Hepatocyte (in vitro differentiated cells): ENCODE measurements at places on chromosomes 3 and 15.

DNA sequence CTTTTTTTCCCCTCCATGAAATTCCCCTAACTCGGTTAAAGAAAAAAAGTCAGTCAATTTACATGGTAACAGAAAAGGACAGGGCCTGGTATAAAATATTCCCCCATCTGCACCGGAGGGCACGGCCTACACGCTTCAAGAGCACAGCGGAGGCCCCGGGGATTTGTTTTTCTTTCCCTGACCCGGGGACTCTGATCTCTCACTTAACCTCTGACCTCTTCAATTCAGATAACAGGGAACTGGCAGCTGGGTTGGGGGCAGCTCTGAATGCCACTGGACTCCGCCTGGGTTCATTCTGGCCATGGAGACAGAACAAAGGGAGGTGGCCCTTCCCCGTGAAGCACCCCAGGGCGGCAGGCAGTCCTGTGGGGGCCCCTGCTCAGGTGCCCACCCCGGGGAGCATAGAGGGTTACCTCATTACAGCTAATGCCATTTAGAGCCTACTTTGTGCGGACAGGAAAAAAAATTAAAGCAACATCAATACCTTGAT, 257.5 kb downstream of the SHQ1 start:
- no peak overlapping the region for H3K4me3 ChIP-seq
- peaks cover 25% of the 10 kb centered on the region for H3K4me1 ChIP-seq
- no peaks in the 10 kb centered on the region for H3K27me3 ChIP-seq
- DNase-seq = no peak
- H3K27ac ChIP-seq = peak overlapping the region; percentile 55
- H3K36me3 ChIP-seq = no peaks in the 10 kb centered on the region

DNA sequence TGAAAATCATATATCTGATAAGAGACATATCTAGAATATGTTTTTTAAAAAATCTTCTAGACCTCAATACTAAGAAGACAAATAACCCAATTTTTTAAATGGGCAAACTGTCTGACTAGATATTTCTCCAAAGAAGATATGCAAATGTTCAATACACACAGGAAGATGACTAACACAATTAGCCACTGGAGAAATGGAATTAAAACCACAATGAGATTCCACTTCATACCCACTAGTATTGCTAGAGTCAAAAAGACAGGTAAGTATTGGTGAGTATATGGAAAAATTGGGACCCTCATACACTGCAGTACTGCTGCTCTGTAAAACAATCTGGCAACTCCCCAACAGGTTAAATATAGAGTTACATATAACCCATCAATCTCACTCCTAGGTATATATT, 33.1 kb upstream of the TOPAZ1 start:
- no peak overlapping the region for H3K4me3 ChIP-seq
- peaks cover 16% of the 10 kb centered on the region for H3K4me1 ChIP-seq
- DNase-seq = no peak
- no peaks in the 10 kb centered on the region for H3K27me3 ChIP-seq

- no peaks in the 10 kb centered on the region for H3K4me1 ChIP-seq
- H3K27me3 ChIP-seq = no peaks in the 10 kb centered on the region
- H3K27ac ChIP-seq = no peak overlapping the region
- no peaks in the 10 kb centered on the region for H3K36me3 ChIP-seq
- DNase-seq = no peak
Observed at GRCh38 chr3:152195206-152195605, 73.5 kb upstream of the MBNL1 start.

- H3K4me3 ChIP-seq = no peak overlapping the region
- H3K27ac ChIP-seq = no peak overlapping the region
- H3K36me3 ChIP-seq = no peaks in the 10 kb centered on the region
- H3K27me3 ChIP-seq = no peaks in the 10 kb centered on the region
- DNase-seq = no peak
Observed at GRCh38 chr3:52783211-52783555, 5.8 kb downstream of the ITIH1 start.

DNA sequence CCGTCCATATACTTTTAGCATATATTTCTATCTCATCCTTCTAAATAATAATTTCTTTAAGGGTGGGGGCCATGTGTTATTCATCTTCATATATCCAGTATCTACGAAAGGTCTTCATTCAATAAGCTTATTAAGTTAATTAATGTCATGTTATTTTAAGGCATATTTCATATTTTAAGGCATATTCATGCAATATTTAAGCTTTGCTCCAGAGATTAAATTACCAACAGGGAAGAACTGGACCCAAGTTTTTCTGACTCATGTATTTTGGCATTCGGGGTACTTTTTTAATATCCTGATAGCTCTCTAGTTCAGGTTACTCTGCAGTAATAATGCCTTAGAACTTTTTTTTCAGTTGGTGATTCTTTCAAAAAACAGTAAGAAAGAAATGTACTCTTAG, 27.4 kb downstream of the PHC3 start:
- peak overlapping the region; percentile 33 for H3K27ac ChIP-seq
- no peaks in the 10 kb centered on the region for H3K27me3 ChIP-seq
- peaks cover 7% of the 10 kb centered on the region for H3K4me1 ChIP-seq
- no peak overlapping the region for H3K4me3 ChIP-seq
- peaks cover 5% of the 10 kb centered on the region for H3K36me3 ChIP-seq

- no peaks in the 10 kb centered on the region for H3K27me3 ChIP-seq
- peak overlapping the region; percentile 90 for H3K27ac ChIP-seq
Observed at GRCh38 chr15:66294932-66295235, 1.5 kb downstream of the DIS3L start.

GRCh38 chr3:98573181-98573728, 20.2 kb downstream of the CPOX start:
- H3K27ac ChIP-seq = no peak overlapping the region
- DNase-seq = peak; percentile 29
- no peaks in the 10 kb centered on the region for H3K4me1 ChIP-seq
- no peaks in the 10 kb centered on the region for H3K36me3 ChIP-seq
- H3K27me3 ChIP-seq = no peaks in the 10 kb centered on the region

- no peaks in the 10 kb centered on the region for H3K27me3 ChIP-seq
- H3K36me3 ChIP-seq = no peaks in the 10 kb centered on the region
- H3K27ac ChIP-seq = no peak overlapping the region
- H3K4me1 ChIP-seq = no peaks in the 10 kb centered on the region
- no peak overlapping the region for H3K4me3 ChIP-seq
Observed at GRCh38 chr3:163056874-163057497, 1560.4 kb downstream of the OTOL1 start.

GRCh38 chr3:15159501-15160136, 46.4 kb upstream of the CAPN7 start:
- H3K27ac ChIP-seq = no peak overlapping the region
- peaks cover 12% of the 10 kb centered on the region for H3K27me3 ChIP-seq
- no peaks in the 10 kb centered on the region for H3K36me3 ChIP-seq
- H3K4me1 ChIP-seq = no peaks in the 10 kb centered on the region
- DNase-seq = no peak

DNA sequence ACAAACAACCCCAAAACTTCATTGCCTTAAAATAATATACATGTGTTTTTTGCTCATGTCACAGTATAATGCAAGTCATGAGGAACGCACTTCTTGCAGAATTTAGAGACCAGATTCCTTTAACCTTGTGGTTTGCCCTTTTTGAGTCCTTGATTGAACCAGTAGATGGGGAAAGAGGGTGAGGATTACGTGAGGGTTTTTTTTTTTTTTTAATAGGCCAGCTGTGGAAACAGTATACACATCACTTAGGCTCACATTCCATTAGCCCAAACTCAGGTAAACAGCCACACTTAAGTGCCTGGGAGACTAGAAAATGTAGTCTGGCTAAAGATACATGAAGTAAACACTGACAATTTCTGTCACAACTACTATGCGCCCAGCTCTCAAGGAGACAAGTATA, 114.9 kb upstream of the MLF1 start:
- H3K4me3 ChIP-seq = no peak overlapping the region
- no peak overlapping the region for H3K27ac ChIP-seq
- no peaks in the 10 kb centered on the region for H3K27me3 ChIP-seq
- H3K36me3 ChIP-seq = no peaks in the 10 kb centered on the region

DNA sequence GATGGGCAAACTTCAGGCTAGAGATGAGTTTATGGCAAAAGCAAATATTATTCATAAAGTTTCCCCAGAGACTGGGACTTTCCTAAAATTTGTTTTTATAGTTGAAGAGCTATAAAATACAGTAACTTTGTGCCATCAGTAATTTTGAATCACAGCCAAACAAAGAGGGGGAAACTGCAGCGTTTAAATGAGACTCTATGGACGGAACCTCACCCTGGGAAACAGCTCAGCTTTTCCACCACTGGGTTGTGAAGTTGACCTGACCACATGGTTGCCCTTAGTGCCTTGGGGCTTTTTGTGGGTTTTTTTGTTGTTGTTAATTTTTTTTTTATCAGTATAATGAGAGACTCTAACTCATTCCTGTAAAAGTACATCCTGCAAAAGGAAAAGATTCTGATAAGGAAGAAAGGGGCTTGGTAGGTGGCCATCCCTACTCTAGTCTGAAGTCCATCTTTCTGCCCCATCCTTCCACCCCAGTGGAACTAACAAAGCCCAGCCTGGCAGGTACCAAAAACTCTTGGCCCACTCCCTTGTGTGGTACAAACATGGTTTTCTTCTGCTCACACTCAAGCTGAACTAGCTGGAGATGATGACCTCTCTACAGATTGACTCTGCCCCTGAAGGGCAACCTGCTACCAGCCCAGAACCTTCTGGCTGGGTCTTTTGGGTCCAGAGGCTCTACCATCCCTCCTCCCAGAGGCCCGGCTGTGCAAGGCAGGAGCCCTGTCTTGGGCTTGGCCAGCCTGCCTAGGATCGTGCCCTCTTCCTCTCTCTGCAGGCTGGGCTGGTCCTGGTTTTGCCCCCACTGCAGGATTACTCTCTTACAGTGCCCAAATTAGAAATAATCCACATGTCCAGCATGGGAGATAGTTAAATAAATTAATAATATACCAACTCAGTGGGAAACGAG, 41.2 kb downstream of the RLBP1 start:
- DNase-seq = no peak
- no peak overlapping the region for H3K4me3 ChIP-seq
- no peaks in the 10 kb centered on the region for H3K36me3 ChIP-seq
- no peak overlapping the region for H3K27ac ChIP-seq
- peaks cover 4% of the 10 kb centered on the region for H3K4me1 ChIP-seq
- no peaks in the 10 kb centered on the region for H3K27me3 ChIP-seq

- H3K27me3 ChIP-seq = no peaks in the 10 kb centered on the region
- peaks cover 4% of the 10 kb centered on the region for H3K4me1 ChIP-seq
- H3K27ac ChIP-seq = no peak overlapping the region
- H3K36me3 ChIP-seq = no peaks in the 10 kb centered on the region
Observed at GRCh38 chr15:100220058-100220768, 121.6 kb downstream of the ADAMTS17 start.

DNA sequence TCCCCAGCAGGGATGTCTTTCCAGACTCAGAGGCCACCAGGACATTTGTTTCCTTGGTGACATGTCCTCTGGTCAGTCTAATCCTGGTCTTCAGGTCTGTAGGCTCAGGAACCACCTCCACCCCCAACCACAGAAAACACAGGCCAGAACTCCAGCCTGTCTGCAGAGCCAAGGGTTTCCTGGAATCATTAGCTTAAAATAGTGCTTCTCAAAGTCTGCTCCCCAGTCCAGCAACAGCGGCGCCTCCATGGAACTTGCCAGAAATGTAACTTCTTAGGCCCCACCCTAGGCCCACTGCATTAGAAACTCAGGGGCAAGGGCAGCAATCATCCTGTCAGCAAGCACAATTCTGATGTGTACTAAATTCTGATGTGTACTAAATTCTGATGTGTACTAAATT, 20.0 kb downstream of the SLC28A1 start:
- H3K4me1 ChIP-seq = peaks cover 9% of the 10 kb centered on the region
- no peaks in the 10 kb centered on the region for H3K36me3 ChIP-seq
- no peak overlapping the region for H3K4me3 ChIP-seq
- DNase-seq = no peak
- H3K27me3 ChIP-seq = no peaks in the 10 kb centered on the region

- H3K27ac ChIP-seq = no peak overlapping the region
- no peak for DNase-seq
- H3K4me3 ChIP-seq = no peak overlapping the region
- H3K36me3 ChIP-seq = no peaks in the 10 kb centered on the region
Observed at GRCh38 chr3:134002306-134002705, 27.4 kb downstream of the SLCO2A1 start.

DNA sequence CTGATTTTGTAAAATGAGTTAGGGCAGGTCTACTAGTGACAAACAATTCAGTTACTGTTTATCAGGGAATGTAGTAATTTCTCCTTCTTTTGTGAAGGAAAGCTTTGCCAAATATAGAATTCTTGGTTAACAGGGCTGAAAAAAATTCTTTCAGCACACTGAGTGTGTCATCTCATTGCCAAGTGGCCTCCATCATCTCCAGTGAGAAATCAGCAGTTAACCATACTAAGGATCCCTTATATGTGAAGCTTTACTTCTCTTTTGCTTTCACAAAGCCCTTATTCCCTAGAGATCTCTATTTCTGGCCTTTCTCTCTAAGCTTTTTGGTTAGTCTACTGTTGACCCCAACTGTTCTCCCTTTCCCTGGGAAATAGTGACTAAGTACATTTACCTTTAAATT, 269.1 kb downstream of the SCAPER start:
- no peak for DNase-seq
- H3K27me3 ChIP-seq = no peaks in the 10 kb centered on the region
- H3K36me3 ChIP-seq = no peaks in the 10 kb centered on the region
- H3K4me3 ChIP-seq = no peak overlapping the region
- no peak overlapping the region for H3K27ac ChIP-seq

GRCh38 chr3:90092994-90093393, 985.6 kb downstream of the EPHA3 start:
- no peak overlapping the region for H3K4me3 ChIP-seq
- no peaks in the 10 kb centered on the region for H3K27me3 ChIP-seq
- H3K36me3 ChIP-seq = no peaks in the 10 kb centered on the region
- H3K27ac ChIP-seq = no peak overlapping the region
- H3K4me1 ChIP-seq = no peaks in the 10 kb centered on the region

DNA sequence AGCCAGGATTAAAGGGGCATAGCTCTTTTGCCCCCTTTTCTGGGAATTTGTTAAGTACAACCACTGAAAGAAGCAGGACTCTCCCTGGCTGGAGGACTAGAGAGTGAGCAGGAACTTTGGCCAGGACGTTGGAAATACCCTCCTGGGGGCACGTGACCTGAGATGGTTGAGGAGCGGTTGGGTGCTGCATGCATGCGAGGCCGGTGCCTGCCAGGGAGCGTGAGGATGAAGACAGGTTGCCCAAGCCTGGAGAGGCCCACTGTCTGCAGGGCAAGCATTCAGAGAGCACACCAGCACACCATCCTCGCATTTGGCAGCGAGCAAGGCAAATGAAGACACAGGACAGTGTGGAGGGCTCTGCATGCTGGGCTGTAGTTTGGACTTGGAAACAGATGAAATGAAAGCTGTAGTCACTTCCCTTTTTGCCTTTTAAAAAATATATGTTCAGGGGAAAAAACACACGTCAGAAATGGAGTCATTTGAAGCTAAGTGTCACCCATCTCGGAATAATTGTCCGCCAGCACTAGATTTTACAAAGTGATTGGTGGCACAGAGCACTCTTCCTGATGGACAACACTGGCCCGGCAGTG, 217.6 kb downstream of the SLCO3A1 start:
- DNase-seq = no peak
- no peaks in the 10 kb centered on the region for H3K27me3 ChIP-seq
- no peak overlapping the region for H3K4me3 ChIP-seq
- H3K27ac ChIP-seq = no peak overlapping the region
